CD4-positive, alpha-beta T cell treated with Interleukin-17A for 1 hour (primary cell): ENCODE measurements at places on chromosomes 7 and 10.

- DNase-seq = peak; percentile 49
Observed at GRCh38 chr10:96670786-96671185, 49.5 kb downstream of the PIK3AP1 start.

- no peak for DNase-seq
Observed at GRCh38 chr7:98312201-98312600, 30.7 kb downstream of the BRI3 start.

DNA sequence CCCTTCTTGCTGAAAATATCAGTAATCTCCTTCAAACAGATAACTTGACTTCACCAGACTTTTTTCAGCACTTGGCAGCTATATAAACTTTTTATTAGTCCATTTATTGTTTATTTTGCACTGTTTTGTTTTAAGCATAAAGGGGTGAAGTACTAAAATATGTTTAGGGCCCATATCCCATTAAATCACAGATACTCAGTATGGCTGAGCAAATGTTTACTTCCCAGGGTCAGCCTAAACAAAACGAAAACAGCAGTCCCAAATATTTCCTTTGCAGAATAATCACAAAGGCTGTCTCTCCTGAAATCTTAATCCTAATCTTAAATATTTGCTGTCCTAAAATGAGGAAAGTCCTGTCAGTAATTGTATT is 649.6 kb downstream of the TNS3 start:
- DNase-seq = no peak

GRCh38 chr7:88223265-88223664 is 3.4 kb upstream of the SRI start:
- DNase-seq = no peak

DNA sequence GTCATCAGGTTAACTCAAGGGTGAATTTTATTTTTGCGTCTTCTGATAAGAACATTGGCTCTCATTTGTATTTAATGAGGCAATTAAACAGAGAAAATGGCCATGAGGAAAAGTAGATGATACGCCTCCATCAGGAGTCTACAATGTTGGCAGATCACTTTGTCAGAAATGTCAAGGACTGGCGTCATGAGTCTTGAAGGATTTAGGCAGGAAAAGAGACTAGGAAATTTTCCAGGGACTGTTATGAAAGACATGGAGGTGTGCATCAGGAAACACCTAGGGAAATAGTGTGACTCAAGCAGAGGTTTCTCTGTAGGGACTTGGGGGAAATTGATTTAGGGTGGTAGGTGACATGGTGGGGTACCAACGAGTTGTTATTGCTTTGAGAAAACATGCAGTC is 53.4 kb upstream of the SLC35B4 start:
- DNase-seq = no peak

GRCh38 chr7:137978464-137979237 is 23.2 kb downstream of the CREB3L2 start:
- DNase-seq = no peak

DNA sequence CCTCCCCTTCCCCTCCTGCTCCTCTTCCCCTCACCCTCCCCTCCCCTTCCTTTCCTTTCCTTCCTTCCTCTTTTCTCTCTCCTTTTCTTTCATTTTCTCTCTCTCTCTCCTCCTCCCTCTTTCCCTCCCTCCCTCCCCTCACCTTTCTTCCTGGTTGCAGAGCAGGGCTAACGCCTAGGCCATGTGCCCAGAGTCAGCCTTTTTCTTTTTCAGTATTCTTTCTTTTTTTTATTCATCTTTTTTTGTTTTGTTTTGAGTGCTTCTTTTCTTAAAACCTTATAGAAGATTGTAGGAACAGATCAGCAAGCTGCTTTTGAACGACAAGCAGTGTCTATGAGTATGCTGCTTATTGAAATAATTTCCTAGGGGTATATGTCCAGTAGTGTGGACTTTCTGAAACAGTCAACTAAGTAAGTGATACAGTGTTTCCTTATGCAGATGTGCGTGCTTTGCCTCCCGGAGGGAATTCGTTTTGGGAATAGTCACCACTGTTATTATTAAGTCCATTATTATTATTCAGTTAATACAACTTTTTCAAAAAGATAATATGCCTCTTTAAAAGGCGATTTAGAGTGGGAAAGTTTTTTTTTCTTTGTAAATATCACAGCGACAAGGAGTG is 219.2 kb downstream of the CAMK1D start:
- DNase-seq = no peak

- DNase-seq = no peak
Observed at GRCh38 chr10:114311496-114312209, 72.6 kb downstream of the VWA2 start.

- DNase-seq = no peak
Observed at GRCh38 chr10:116105264-116105663, 167.7 kb downstream of the GFRA1 start.

- no peak for DNase-seq
Observed at GRCh38 chr10:224571-224970, 89.3 kb downstream of the ZMYND11 start.

DNA sequence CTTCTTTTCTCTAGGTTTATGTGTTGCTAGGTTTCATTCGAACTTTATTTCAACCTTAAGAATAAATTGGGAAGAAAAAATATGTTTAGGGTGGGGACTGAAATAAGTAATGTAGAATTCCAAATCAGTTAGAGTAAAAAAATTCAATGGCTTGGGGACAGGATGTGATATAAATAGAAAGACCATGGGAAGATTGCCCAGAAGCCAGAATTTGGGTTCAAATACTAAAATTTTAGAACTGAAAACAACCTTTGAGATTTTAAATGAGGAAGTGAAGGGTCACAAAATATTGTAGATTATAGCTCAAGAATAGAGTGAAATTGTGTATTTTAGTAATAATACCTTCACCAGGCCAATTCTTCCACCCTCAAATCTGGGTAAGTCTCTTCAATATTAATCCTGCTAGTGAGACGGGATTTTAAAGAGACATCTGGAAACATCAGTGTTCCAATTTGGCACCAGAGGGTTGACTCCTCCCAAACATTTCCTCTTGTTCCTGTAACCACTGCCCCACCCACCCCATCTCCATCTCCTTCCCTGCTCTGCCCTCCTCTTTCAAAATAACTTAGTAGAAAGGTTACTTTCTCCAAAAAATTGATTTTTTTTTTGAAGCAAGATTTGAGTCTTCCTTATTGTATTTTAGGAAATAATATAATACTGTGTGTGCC is 51.3 kb upstream of the FAM3C start:
- DNase-seq = no peak

GRCh38 chr7:96837593-96837992 is 127.9 kb upstream of the SEM1 start:
- DNase-seq = peak; percentile 50

GRCh38 chr10:84406561-84406960 is 78.2 kb downstream of the CCSER2 start:
- no peak for DNase-seq

GRCh38 chr7:83738291-83738835 is 89.4 kb upstream of the SEMA3E start:
- no peak for DNase-seq

DNA sequence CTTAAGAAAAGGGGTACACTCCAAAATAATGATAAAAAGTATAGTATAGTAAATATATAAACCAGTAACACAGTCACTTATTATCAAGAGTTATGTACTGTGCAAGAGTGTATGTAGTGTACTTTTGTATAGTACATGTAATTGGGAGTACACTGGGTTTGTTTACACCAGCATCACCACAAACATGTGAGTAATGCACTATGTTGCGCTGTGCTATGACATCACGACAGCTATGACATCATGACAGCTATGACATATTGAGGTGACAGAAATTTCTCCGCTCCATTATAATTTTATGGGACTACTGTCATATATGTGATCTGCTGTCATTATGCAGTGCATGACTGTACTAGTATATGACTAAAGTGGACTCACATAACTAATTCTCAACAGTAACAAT is 84.6 kb downstream of the KMT2C start:
- DNase-seq = no peak

GRCh38 chr7:92639966-92640365 is 49.8 kb upstream of the FAM133B start:
- DNase-seq = no peak

- DNase-seq = no peak
Observed at GRCh38 chr10:47152861-47153349, 147.1 kb upstream of the GDF10 start.

DNA sequence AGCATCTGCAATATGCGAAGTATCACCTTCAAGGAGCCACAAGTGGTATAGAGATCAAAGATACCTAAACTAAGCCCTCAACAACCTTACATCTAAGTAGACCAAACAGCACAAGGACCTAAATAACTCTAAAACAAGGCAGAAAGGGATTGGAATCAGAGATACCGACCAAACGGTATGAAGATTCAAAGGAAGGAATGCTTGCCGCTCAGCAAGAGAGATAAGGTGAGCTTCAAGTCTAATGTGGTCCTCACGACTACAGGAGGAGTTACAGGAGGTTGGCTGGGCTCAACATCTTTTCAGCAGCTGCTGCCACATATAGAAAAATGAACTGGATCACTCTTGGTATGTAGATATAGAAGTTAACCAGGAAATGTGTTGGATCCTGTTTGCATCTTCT is 11.6 kb downstream of the ABLIM1 start:
- DNase-seq = no peak

- no peak for DNase-seq
Observed at GRCh38 chr7:107581387-107582013, 1.5 kb downstream of the BCAP29 start.

- no peak for DNase-seq
Observed at GRCh38 chr10:9294865-9295264, 1240.4 kb downstream of the GATA3 start.

GRCh38 chr10:84683550-84683949 is 355.2 kb downstream of the CCSER2 start:
- DNase-seq = no peak

DNA sequence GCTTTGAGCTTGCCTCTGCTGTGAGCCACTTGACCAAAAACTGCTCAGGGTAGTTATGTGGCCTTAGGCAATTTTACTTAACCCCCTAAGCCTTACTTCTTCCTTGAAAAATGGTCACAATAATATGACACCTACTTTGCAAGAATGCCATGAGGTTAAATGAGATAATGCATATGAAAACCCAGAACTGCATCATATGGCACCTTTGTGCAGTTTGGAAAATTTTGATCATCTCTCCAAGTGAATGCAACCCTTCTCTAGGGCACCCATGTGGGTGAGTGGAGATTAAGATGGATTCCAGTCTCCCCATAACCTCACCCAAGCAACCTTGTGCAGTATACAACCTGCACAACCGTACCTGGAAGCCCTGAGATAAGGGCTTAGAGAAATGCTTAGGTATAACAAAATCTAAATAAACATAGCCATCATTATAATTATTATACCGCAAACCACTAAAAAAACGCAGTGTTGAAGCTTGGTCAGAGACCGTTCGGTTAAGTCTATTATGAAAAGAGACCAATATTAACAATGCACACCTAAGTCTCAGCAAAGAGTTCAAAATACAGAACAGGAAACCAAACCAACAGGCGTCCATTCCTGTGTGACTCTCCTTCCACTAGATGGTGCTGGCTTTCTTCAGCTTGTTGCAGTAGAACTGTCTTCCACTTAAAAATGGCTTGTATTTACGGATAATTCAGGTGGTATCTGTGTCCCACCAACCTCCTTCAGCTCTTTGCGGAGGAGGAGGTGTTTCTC is 21.0 kb upstream of the ASB15 start:
- peak; percentile 7 for DNase-seq

GRCh38 chr7:90007831-90008230 is 146.4 kb upstream of the STEAP1 start:
- DNase-seq = no peak

GRCh38 chr7:46725838-46726237 is 804.8 kb upstream of the IGFBP3 start:
- DNase-seq = no peak

DNA sequence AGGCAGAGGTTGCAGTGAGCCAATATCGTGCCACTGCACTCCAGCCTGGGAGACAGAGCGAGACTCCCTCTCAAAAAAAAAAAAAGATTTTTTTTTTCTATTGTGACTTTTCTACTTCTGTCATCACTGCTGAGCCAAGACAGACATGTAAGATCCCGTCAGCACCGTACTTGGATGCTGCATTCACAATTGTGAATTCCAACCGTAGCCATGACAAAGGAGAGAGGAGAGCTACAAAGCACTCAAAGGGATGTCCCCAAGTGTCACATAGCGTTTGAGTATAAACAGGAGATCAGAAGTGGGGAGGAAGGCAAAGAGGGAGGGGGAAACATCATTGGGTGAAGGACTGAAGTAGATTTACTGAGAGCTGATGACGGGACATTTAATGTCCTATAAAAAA is 144.2 kb downstream of the PRPF18 start:
- no peak for DNase-seq

- DNase-seq = no peak
Observed at GRCh38 chr7:117072620-117073118, 119.4 kb downstream of the ST7 start.

- no peak for DNase-seq
Observed at GRCh38 chr10:32411797-32412498, 34.0 kb upstream of the CCDC7 start.

GRCh38 chr10:29132551-29133111 is 156.2 kb upstream of the LYZL1 start:
- DNase-seq = no peak

DNA sequence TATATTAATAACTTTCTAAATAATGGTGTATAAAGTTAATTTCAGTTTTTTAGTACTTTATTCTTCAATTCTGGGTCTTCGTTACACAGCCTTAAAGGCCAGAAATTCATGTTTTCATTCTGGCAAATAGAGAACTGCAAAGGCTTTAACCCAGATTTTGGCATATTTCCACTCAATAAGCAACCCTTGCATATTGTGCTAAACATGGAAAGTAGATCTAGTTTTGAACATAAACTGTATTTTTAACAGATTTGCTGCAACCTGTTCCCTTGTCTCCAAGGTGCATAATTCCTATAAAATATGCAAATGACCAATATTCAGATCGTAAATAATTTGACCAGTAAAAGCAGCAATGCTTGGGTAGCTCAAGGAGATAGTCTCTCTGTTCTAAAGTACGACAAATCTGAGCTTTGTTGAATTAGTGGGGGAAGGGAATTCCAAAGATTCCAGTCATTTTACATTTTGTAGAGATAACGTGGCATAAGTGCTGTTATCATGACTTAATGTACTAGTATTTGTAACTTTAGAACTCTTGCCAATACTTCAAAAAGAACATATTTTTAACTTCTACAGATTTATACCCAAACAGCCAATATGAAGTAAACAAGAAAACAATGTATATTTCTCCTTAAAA is 46.4 kb upstream of the RSBN1L start:
- DNase-seq = no peak

GRCh38 chr10:62056698-62057097 is 155.2 kb downstream of the ARID5B start:
- DNase-seq = no peak

GRCh38 chr7:11153694-11154093 is 180.0 kb downstream of the PHF14 start:
- DNase-seq = no peak

- no peak for DNase-seq
Observed at GRCh38 chr7:36296284-36296683, 93.4 kb upstream of the ANLN start.
